ENCODE measurements at places on chromosomes 2 and 18. TPM values are rescaled to one million over a fixed set of nuclear protein-coding genes. Genes with fewer than 3 reads are reported as not detected.

TTC31 gene
- 44.1 TPM for total RNA-seq

MMADHC gene
- total RNA-seq = 82.2 TPM

ST8SIA5 gene
- total RNA-seq = not detected

KLHL29 gene
- total RNA-seq = 1.6 TPM

BMP10 gene
- total RNA-seq = not detected

DHRS9 gene
- total RNA-seq = 0.34 TPM
